ENCODE measurements at places on chromosomes 5 and 9. TPM values are rescaled to one million over a fixed set of nuclear protein-coding genes. Genes with fewer than 3 reads are reported as not detected.
A peak's percentile ranks its signal among the peaks of the same experiment; 100 is the strongest.

The OR1J4 gene
- total RNA-seq: not detected

GRCh38 chr9:74773886-74774479 is 113.7 kb downstream of the TRPM6 start:
- no peaks in the 10 kb centered on the region for H3K36me3 ChIP-seq
- H3K27ac ChIP-seq: no peak overlapping the region
- H3K4me1 ChIP-seq: peaks cover 8% of the 10 kb centered on the region
- H3K27me3 ChIP-seq: peaks cover 18% of the 10 kb centered on the region
- peak; percentile 65 for DNase-seq
- H3K4me3 ChIP-seq: no peak overlapping the region

DNA sequence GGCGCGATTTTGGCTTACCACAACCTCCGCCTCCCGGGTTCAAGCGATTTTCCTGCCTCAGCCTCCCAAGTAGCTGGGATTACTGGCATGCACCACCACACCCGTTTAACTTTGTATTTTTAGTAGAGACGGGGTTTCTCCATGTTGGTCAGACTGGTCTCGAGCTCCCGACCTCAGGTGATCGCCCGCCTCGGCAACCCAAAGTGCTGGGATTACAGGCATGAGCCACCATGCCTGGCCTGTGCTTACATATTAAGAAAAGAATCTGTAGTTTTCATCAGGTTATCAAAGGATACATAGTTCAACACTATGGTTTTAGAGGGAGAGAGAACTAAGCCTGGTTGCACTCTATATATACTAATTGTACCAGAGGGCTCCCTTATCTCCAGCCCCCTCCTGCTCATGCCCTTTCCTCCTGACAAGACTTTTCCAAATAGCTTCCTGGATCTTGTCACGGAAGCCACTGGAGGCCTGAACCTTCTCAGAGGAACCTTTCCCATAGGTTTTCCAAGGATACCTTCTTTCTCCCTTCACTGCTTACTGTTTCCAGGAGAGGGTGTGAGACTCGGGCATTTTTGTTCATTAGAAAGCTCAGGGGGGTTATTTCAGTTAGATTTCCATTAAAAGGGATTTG is 53.1 kb downstream of the SLC44A1 start:
- DNase-seq: no peak
- no peak overlapping the region for H3K4me3 ChIP-seq
- H3K27ac ChIP-seq: no peak overlapping the region
- no peaks in the 10 kb centered on the region for H3K36me3 ChIP-seq

DNA sequence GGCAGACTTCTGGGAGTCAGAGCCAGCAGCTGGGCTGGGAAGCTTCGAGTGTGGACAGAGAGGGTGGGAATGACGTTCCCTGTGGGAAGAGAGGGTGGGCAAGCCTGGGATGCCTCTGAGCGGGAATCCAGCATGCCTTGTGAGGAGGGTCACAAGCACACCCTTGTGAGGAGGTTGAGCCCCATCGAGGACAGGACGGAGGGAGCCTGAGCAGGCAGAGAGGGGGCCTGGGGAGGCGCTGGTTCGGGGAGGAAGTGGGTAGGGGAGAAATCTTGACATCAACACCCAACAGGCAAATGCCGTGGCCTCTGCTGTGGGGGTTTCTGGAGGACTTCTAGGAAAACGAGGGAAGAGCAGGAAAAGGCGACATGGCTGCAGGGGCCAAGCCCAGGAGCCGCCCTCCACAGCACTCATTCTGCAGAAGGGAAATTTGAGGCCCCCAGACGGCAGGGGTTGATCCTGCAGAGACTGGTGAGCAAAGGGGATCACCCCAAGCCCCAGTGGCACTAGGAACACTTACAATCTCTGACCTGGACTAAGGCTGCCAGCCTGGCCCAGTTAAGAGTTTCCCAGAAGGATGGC is 1.1 kb upstream of the IL13 start:
- H3K36me3 ChIP-seq: no peaks in the 10 kb centered on the region
- peaks cover 49% of the 10 kb centered on the region for H3K27me3 ChIP-seq
- H3K4me1 ChIP-seq: peaks cover 5% of the 10 kb centered on the region
- no peak for DNase-seq
- peak overlapping the region; percentile 38 for H3K4me3 ChIP-seq

The NOTCH1 gene
- total RNA-seq: 99.0 TPM

GRCh38 chr5:74762599-74762998 is 4.3 kb downstream of the GFM2 start:
- no peak for DNase-seq
- H3K4me3 ChIP-seq: no peak overlapping the region
- peaks cover 4% of the 10 kb centered on the region for H3K36me3 ChIP-seq
- no peaks in the 10 kb centered on the region for H3K27me3 ChIP-seq
- no peak overlapping the region for H3K27ac ChIP-seq

DNA sequence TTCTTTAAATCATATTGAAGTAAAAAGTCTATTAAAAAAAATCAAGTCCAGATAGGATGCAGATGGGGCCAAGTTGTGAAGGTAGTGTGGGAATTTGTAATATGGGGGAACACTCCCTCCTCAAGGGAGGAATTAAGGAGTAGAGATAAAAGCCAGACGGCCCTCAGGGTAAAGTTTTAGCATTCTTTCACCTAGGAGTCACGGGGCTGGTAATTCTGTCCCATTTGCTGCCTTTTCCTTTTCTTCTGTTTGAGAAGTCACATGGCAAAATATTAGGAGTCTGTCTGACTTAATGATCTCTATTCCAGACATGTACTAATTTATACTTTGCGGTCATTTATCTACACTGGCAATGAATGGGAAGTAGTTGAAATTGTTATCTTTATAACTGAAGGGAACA is 61.9 kb downstream of the SNX24 start:
- peaks cover 4% of the 10 kb centered on the region for H3K4me1 ChIP-seq
- H3K36me3 ChIP-seq: no peaks in the 10 kb centered on the region

DNA sequence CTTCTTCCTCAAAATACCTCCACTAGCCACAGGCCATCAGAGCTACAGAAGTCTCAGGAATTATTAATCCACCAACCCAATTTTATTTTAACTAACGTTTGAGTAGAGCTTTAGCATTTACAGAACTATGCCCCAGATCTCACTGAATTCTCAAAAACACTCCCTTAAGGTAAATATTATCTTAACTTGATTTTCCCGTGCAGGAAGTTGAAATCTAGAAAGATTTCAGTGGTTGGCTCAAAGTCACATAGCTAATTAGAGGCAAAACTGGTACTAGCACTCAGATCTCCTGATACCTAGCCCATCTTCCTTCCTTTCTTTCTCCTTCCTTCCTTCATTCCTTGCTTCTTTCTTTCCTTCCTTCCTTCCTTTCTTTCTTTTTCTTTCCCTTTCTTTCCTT is 298.3 kb downstream of the ENC1 start:
- peaks cover 27% of the 10 kb centered on the region for H3K4me1 ChIP-seq
- no peak overlapping the region for H3K4me3 ChIP-seq
- H3K27me3 ChIP-seq: no peaks in the 10 kb centered on the region
- no peak for DNase-seq
- H3K36me3 ChIP-seq: no peaks in the 10 kb centered on the region
- no peak overlapping the region for H3K27ac ChIP-seq

DNA sequence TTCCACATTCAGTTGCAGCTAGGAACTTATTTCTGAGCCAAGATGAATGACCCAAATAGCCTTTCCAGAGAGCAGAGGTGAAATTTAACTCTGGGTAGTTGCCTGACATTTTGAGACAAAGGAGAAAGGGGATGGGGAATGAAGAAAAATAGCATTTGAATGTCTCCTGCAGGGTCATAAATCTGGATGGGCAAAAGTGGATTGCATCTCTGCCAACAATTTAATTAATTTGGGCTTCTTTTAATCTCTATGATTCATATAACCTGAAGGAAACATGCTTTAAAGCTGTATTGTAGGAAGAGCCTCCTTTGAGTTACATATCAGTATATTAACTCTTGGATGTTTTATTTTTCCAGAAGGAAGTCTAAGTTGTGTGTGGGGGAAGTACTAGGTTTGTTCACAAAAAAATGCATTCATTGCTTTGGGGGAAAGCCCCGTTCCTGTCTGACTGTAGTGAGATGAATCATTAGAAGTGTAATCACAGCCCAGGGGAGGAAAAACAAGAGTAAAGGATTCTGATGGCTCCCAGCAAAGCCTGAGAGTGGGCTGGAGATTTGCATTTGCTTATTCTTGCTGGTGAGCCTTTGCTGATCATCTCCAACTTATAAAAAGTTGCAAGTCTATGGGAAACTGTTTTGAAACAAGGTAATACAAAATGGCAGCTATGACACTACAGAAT is 133.0 kb upstream of the IQGAP2 start:
- DNase-seq: no peak
- peaks cover 29% of the 10 kb centered on the region for H3K4me1 ChIP-seq
- no peak overlapping the region for H3K27ac ChIP-seq
- H3K27me3 ChIP-seq: no peaks in the 10 kb centered on the region
- H3K4me3 ChIP-seq: no peak overlapping the region
- no peaks in the 10 kb centered on the region for H3K36me3 ChIP-seq

DNA sequence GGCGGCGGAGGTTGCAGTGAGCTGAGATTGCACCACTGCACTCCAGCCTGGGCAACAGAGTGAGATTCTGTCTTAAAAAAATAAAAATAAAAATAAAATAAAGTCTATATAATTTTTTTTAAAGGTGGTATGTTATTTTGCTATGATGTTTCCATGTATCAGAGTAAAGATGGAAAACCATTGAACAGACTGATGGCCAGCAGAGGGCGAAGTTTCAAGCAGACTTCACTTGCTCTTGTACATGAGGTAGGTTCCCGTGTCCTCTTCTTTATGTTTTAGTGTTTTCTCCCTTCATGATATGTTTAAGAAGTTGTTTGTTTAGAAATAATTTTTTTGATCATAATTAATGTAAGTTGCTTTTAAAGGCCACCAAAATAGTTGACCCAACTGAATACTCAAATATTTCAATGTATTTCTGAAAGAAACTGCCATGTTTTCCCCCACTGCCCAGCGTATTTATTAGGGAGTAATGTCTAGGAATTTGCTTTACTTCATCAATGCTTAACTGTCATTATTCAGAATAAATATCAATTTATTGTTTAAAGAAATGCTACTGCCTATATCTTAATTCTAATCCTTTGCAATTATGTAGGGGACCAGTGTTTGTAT is 146.4 kb downstream of the HACD4 start:
- peaks cover 19% of the 10 kb centered on the region for H3K36me3 ChIP-seq
- H3K27me3 ChIP-seq: no peaks in the 10 kb centered on the region
- peak; percentile 48 for DNase-seq
- H3K4me3 ChIP-seq: no peak overlapping the region

The SOX30 gene
- total RNA-seq: not detected

- H3K4me1 ChIP-seq: no peaks in the 10 kb centered on the region
- no peak for DNase-seq
- H3K27me3 ChIP-seq: peaks cover 67% of the 10 kb centered on the region
- H3K36me3 ChIP-seq: no peaks in the 10 kb centered on the region
- H3K4me3 ChIP-seq: no peak overlapping the region
- H3K27ac ChIP-seq: no peak overlapping the region
Measured at GRCh38 chr9:34796924-34797323, 87.0 kb upstream of the CCL21 start.

- no peak overlapping the region for H3K27ac ChIP-seq
- H3K4me3 ChIP-seq: no peak overlapping the region
- H3K27me3 ChIP-seq: no peaks in the 10 kb centered on the region
- no peak for DNase-seq
- no peaks in the 10 kb centered on the region for H3K4me1 ChIP-seq
Measured at GRCh38 chr5:60636001-60636400, 64.0 kb downstream of the DEPDC1B start.
